Cerebellar nuclear complex (tissue), 1 donor: ENCODE measurements at places on chromosomes 6 and 20.

GRCh38 chr20:22341508-22341907, 242.9 kb downstream of the FOXA2 start:
- DNase-seq = no peak

- DNase-seq = no peak
These were observed 1339.4 kb downstream of the GRIK2 start for GRCh38 chr6:102732898-102733297.

- DNase-seq = no peak
These were observed 54.3 kb downstream of the TAF4 start for GRCh38 chr20:62011403-62011790.

- no peak for DNase-seq
These were observed 49.5 kb downstream of the CD164 start for GRCh38 chr6:109332748-109333147.

DNA sequence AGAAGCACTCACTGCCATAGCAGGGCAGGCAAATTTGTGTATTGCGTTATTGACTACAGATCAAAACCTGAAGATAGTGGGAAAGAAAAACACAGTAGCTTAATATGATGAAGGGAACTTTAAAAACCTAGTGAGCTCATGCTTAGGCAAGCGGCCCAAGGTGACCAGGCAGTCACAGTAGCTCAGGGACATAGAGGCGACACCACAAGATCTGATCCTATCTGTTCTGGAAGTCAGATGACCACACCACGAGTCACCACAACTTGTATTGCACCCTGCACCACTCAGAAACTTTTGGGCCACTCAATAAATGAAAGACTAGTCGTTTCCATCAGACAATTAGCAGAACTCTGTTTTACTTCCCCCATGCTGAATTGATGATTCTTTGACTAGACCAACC, 4.9 kb downstream of the CLIC5 start:
- no peak for DNase-seq

DNA sequence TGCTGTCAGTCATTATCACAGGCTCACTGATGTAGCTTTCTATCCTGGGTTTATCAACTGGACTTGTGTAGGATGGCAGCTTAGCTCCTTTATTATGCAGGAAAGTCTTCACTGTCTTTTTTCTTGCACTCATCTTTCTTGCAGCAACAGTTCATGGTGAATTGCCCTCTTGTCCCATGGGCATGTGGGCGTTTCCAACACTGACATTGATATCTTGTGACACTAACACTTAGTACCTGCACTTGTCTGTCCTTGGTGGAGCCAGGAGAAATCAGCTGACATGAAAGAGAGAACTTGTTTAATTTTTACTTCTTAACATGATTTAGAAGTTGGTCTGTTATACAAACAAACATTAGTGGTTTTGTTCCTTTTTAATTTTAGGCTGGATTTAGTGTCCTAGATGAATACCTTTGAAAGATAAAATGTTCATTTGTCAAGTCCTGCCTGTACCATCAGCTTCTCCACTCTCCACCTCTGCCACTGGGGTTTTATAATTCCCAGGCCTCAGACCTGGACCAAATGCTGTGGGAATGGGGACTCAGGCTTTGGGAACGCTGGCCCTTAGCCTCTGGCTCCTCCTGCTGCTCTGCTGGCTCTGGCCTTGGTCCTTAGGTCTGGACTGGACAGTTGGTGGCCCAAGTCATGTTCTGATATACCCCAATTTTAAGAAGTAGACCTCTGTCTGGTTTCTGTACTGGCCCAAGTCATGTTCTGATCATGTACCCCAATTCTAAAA, 161.0 kb upstream of the LAMP5 start:
- DNase-seq = no peak

GRCh38 chr6:164105705-164106104, 691.2 kb downstream of the QKI start:
- no peak for DNase-seq

GRCh38 chr6:148934539-148934938, 187.7 kb downstream of the UST start:
- DNase-seq = no peak

DNA sequence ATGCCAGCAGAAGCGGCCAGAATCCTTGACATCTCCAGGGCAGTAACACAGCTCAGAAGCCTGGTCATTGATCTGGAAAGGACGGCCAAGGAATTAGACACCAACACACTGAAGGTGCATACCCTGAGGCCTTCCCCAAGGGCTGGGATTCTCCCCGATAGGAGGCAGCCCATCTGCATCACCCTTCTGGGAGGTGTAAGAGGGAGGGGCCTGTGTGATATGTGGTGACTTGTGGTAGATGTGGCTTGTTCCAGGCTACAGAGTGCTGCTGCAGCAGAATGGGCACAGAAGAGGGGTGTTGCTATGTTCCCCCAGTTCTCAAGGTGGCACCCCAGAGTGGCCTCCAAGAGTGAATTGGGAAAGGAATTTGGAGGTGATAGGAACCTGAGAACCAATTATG, 11.2 kb downstream of the TRIM40 start:
- DNase-seq = no peak

- DNase-seq = no peak
These were observed 11.3 kb downstream of the GRIK2 start for GRCh38 chr6:101404775-101405174.

DNA sequence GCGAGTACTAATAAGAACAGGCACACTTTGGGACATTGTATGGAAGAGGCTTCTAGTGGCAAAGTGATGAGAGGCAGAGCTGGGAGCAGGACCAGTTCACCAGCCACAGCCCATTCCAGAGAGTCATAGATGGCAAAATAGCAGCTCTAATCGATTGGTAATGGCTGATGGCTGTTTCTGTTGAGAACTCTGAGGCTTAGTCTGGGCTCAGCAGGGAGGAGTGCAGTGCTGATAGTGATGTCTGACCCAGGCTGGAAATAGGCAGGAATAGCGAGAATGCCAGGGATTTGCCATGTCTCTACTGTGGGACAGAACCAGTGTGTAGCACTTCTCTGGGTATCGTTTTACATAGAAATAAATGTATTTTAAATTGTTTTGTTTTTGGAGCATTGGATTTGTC, 620.0 kb upstream of the FLRT3 start:
- DNase-seq = no peak

- no peak for DNase-seq
These were observed 18.5 kb downstream of the NOX3 start for GRCh38 chr6:155436981-155437749.

DNA sequence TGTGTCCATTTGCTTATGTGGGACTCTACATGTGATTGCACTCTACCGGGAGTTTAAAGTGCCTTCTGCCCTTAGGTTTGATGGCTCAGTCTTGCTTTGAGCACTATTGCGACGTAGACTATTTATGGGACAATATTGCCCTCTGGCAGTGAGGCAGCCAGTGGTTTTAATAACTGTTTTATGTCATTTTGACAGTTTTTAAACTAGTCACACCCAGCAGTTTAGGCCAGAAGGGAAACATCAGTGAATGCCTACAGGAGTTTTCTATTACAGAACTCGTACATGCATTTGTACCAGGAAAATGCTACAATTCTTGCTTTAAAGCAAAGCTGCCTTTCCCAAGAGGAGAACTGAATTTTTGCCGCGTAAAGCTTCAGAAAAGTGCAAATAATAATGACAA, 813.7 kb downstream of the KIF16B start:
- DNase-seq = no peak

DNA sequence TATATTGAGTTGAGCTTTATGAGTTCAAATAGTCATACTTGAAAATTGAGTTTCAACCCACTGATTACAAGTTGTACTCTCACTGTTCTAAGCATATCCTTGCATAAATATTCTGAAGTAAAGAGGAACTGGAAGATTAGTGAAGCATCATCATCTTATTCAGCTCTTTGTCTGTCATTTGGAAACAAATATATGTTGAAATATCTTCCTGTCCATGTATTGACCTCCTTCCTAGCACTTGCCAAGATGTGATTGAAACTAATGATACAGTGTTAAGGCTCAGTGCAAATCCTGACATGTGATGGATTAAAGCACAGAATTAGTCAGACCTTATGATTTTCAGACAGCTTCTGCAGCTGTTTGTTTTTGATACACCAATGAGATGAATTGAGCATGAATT, 434.3 kb downstream of the TBC1D32 start:
- DNase-seq = no peak

DNA sequence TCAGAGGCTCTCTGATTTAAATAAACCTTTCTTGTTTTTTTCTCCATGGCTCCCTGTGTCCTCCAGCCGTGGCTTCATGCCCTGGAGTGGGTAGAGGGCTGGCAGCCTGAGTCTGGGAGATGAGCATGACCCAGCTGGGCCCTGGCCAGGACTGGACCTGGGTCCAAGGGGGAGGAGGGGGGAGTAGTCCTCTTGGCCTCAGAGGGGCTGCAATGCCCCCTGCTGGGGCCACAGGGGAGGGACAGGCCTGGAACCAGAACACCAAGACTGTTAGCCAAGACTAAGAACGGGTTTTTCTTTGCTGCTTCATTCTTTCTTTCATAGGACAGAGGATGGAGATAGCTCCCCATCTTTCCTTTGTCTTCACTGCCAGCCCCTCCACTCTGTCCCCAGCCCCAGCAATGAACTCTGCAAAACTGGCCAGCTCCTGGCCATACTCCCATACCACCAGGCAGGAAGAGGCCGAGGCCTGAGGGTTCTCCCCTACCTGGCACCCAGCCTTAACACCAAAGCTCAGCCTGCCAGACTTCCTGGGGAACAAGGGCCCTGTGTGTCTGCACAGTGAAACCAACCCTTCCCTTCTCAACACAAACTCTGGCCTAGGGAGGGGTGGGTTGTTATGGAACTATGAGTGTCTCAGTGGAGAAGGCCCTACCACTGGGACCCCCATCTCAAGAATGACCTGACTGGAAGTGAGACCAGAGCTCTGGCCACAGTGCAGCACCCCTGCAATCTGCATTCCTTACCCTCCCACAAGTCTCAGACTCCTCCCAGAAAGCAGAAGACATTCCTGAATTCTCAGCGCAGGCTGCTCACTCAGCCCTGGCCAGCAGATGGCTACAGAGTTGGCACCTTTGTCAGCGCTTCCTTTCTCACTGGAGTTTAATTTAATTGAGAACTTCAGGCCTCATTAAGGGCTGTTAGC, 11.0 kb downstream of the SLC29A1 start:
- no peak for DNase-seq

DNA sequence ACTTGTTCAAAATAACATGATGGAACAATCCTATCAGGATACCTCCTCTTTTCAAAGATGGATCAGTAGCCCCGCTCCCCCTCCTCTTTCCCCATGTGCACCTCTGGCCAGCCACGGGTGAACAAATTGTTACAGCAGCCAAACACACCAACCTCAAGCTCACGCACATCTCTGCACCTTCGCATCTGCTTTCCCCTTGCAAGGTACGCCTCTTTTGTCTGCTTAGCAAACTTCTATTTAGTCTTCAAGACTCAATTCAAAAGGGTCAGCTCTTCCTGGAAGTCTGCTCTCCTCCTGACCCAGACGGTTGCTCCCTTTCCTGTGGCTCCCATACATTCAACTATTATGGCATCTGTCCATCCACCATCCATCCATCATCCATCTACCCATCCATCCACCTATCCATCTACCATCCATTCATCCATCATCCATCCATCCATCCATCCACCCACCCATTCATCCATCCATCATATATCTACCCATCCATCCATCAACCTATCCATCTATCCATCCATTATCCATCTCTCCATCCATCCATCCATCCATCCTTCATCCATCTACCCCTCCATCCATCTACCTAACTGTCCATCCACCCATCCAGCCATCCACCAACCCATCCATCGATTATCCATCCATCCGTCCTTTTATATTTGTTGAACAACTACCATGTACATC, 36.3 kb upstream of the CDH22 start:
- DNase-seq = no peak

DNA sequence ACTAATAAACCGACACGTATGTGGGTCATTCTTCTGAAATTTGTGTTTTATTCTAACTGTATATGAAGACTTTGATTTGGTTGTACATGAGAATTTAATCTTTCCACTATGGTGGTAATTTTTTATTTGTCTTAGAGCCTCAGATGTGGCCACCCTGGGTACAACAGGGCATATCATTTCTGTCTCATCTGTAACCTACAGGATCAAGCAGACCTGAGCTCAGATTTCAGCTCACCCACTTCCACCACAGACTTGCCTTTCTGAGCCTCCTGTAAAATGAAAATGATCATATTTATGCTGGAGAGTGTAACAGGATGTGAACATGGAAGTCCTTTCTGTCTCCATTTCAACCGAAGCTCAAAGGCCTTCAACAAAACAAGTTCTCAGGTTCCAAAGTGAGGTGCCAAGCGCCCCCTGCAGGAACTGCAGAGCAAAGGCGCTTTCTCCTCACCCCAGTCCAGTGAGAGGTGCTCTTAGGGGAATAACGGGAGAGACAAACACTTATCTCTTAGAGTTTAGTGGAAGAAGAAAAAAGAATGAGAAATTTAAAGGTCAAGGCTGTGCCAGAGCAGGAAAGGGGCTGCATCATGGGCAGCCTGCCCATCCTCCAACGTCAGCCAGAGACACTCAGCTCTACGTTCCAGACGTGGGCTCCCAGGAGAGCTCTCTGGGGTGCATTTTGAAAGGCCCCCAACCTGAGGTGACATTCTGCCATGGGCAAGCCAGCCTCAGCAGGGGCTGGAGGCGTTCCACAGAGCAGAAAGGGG, 23.0 kb upstream of the CD24 start:
- no peak for DNase-seq

GRCh38 chr6:87965806-87966205, 81.8 kb upstream of the SPACA1 start:
- no peak for DNase-seq

GRCh38 chr6:159919800-159920199, 29.0 kb downstream of the MAS1 start:
- no peak for DNase-seq

- DNase-seq = no peak
These were observed 349.3 kb upstream of the MMS22L start for GRCh38 chr6:97632341-97632740.

GRCh38 chr6:13278164-13278563, 50.2 kb downstream of the TBC1D7 start:
- DNase-seq = no peak

GRCh38 chr6:92196325-92196724, 1223.0 kb downstream of the EPHA7 start:
- DNase-seq = no peak

DNA sequence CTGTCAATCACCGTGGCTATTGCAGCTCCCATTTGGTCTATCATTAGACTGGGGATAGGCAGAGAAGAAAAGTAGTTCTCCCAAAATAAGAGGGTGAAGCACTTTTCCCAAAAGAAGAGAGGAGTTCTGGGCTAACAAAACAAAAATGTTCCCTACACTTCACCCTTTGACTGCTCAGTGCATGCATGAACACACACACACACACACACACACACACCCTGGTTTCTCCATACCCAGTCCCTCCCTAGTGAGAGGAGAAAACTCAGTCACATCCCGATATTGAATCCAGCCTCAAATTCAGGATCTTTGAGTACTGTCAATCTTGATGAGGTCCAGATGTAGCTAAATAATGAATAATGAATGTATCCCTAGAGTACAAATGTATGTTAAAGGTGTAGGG, 4.6 kb upstream of the TBPL1 start:
- no peak for DNase-seq

GRCh38 chr20:7137395-7138151, 370.1 kb downstream of the BMP2 start:
- no peak for DNase-seq
